ENCODE measurements at places on chromosomes 5 and 9.

- no peak for DNase-seq
Observed at GRCh38 chr9:1298046-1298445, 247.9 kb downstream of the DMRT2 start.

- no peak for DNase-seq
Observed at GRCh38 chr5:179730852-179731251, 1.8 kb upstream of the MAML1 start.

GRCh38 chr9:133986061-133986460, 6.1 kb downstream of the VAV2 start:
- no peak for DNase-seq

GRCh38 chr9:35834260-35835215, 5.5 kb downstream of the TMEM8B start:
- DNase-seq, result no peak

- DNase-seq, result no peak
Observed at GRCh38 chr9:82891321-82891720, 171.6 kb downstream of the RASEF start.

GRCh38 chr5:37771203-37771611, 68.6 kb downstream of the GDNF start:
- DNase-seq, result no peak

Data from stimulated activated CD8-positive, alpha-beta memory T cell treated with anti-CD3 and anti-CD28 coated beads, Interleukin-7, amount 100 ng/mL, for 4 hours (primary cell).